ENCODE measurements at places on chromosomes 1 and 21.

GRCh38 chr21:44398499-44398898 is 45.1 kb downstream of the TRPM2 start:
- no peak for DNase-seq

GRCh38 chr1:208233978-208234377 is 10.2 kb downstream of the PLXNA2 start:
- no peak for DNase-seq

DNA sequence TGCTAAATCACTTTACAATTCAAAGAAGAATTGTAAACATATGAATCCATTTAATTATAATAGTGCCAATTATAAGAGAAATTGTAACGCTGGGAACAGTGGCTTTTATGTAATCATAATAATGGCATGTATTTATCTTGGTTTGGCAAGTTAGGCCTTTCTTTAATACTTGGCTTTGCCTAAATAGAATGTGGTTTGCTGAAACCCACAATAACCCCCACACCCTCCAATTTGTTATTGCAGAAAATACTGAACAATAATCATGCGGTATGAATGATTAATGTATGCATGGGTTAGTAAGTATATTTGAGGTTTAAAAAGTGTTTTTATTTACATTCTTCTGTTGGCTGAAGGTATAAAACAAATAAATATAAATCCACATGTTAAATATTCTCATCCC is 138.2 kb downstream of the NFIA start:
- DNase-seq: no peak

DNA sequence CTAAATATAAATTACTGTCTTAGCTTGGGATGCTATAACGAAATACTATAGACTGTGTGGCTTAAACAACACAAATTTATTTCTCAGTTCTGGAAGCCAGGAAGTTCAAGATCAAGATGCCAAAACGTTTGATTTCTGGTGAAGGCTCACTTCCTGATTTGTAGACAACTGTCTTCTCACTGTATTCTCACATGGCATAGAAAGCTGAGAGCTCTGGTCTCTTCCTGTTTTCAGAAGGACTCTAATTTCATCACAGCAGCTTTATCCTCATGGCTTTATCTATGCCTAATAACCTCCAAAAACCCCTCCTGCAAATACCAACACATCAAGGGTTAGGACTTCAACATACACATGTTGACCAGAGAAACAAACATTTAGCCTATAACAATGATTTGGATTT is 1795.5 kb downstream of the MRPL39 start:
- no peak for DNase-seq

DNA sequence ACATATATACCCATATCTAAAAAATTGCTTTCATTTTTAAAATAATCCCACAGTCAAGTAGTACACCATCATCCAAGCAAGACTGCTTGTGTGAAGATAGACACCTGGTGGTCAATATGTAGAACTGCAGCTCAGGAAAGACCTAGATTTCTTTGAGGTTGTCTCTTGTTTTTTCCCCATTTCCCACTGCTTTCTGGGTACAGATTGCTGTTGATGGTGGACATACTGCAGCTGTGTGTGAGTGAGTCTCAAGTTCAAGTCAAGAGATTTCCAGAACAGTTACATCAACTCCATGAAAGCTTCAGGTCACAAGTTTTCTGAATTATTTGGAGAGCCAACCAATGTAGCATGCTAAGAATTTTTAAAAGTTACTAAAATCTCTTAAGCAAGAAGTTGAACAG is 306.4 kb downstream of the DUSP10 start:
- DNase-seq: peak; percentile 15

DNA sequence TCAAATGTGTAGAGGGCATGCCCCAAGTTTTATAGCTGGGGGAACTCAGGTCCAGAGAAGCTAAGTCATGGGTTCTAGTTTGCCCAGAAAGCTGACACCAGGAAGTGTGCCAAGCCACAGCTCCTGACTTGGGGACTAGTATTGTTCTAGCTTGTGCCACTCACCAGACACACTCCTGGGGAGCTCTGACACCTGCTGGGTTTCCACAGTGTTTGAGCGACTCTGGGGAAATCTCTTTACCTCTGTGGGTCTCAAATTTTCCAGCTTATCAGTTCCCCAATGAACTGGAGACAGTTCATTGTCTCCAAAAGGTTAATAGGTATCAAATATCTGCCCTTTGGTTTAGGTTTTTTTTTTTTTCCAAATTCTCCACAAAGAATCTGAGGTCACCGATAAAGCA is 4.2 kb downstream of the KISS1 start:
- DNase-seq: no peak

DNA sequence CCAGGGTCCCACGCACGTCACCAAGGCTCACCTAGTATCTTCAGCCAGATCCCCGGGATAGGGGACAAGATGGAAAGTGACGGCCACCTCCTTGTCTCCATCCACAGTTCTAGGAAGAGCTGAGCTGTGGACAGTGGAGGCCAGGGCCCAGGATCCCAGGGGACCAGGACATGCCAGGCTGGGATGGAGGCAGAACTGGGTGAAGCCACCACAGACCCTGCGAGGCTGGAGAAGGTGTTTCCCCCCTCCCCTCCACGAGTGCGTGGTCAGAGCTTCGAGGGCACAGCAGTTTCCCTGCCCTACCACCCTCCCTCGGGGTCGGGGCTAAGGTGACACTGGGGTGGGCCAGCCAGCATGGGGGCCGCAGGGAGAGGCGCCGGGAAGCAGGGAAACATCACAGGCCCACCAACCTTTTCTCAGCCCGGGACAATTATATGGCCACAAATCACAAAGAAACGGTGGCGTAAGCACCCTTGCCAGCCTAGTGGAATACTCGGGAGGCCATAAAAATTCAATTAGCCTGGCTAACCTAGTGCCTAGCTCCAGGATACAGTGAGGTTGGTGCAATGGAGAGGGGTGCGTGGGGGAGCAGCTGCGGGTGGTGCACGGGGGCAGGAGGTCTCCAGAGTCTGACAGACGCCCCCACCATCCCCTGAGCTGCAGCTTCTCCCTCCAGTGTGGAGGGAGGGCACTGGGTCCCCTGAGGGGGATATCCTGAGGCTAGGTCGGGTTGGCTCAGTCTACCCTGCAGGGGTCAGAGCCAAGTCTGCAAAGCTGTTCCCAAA is 13.4 kb downstream of the DRAXIN start:
- no peak for DNase-seq

- DNase-seq: no peak
Observed at GRCh38 chr1:37647281-37647680, 12.6 kb upstream of the RSPO1 start.

GRCh38 chr1:173779936-173780335 is 44.5 kb upstream of the DARS2 start:
- DNase-seq: no peak

- no peak for DNase-seq
Observed at GRCh38 chr1:233328142-233328921, 808 bp downstream of the MAP3K21 start.

GRCh38 chr21:28482657-28483056 is 510.0 kb downstream of the LTN1 start:
- no peak for DNase-seq

DNA sequence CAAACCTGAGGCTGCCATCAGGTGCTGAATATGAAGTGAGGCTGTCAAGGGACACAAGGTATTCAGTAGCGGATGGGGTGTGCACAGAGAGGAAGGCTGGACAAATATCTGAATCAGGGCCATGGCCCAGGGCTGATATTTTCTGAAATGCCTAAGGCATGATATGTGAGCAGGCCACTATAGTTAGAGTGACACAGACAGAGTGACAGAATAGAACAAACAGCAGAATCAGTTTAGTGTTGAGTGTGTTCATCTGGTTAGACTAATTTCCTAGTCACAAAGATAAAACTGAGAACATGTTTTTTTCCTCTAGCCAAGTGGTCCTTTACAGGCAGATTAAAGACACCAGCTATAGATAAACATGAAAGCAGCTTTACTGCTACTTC is 3.9 kb downstream of the OVAAL start:
- DNase-seq: no peak

DNA sequence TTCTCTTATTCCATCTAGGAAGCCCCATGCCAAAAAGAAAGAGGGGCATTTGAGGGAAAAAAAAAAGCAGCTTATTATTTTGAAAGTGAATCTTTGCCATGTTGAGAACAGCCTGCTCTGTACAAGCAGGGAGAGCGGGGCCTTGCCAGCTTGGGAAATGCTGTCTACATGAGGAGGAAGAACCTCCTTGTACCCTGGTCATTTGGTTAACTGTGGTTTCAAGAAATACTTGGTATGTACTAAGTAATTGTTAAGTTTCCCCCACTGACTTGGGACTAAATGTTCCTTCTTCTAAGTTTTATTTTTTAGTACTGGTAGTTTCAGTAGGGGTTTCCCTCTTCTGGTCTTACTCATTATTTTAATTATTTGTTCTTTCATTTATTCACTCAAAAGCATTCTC is 144.1 kb upstream of the HOOK1 start:
- DNase-seq: no peak

GRCh38 chr1:46062651-46063319 is 69.6 kb downstream of the PIK3R3 start:
- no peak for DNase-seq

GRCh38 chr21:36603221-36603620 is 95.7 kb upstream of the SIM2 start:
- DNase-seq: no peak

DNA sequence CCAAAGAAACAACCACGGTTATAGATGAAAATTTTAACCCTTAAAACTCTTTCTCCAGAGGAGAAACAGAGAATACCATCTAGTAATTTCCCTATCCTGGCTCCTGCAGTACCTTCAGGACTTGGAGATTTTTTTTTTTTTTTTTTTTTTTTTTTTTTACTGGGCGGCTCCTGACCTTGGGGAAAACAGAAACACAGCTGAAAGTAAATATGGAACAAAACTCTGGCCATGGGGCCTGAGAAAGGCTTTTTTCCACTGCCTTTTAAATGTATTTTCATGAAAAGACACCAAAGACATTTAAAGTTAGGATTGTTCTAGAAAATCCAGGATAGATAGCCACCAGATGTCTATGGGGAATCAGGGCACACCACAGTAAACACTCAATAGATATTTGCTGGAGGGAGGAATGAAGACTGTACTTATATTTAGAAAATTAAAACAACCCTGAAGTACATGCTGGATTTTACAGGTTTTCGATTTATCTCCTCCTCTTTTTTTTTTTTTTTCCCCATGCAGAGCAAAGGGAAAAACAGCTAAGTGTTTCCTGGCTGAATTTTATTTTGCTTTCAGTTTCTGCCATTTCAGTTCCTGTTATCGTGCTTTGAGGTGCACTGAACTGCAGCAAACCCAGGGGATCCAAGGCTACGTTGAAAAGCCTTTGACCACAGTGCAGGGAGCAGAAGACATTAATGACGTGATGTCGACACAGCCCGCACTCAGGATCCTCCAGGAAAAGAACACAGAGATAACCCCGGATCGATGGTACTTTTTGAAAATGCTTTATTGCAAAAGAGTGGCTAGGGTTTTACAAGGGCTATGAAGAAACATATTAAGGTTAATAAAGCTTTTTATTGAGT is 35.7 kb upstream of the CNN3 start:
- no peak for DNase-seq

GRCh38 chr1:54884768-54885167 is 2.2 kb downstream of the DHCR24 start:
- no peak for DNase-seq

DNA sequence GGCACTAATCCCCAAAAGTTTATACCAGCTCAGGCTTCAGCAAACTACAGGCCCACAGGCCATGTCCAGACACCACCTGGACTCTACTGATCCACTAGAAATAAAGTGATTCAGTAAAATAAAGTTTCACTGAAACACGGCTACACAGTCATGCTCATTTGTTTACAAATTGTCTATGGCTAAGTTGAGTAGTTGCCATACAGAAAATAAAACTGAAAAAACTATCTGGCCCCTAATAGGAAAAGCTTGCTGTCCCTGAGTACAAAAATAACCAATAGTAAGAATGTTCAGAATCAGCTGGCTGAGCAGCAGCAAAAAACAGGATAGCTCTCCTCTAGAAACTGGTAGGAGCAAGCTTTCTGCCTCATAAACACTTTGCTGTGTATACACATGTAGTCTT is 221.5 kb downstream of the RERE start:
- DNase-seq: no peak

DNA sequence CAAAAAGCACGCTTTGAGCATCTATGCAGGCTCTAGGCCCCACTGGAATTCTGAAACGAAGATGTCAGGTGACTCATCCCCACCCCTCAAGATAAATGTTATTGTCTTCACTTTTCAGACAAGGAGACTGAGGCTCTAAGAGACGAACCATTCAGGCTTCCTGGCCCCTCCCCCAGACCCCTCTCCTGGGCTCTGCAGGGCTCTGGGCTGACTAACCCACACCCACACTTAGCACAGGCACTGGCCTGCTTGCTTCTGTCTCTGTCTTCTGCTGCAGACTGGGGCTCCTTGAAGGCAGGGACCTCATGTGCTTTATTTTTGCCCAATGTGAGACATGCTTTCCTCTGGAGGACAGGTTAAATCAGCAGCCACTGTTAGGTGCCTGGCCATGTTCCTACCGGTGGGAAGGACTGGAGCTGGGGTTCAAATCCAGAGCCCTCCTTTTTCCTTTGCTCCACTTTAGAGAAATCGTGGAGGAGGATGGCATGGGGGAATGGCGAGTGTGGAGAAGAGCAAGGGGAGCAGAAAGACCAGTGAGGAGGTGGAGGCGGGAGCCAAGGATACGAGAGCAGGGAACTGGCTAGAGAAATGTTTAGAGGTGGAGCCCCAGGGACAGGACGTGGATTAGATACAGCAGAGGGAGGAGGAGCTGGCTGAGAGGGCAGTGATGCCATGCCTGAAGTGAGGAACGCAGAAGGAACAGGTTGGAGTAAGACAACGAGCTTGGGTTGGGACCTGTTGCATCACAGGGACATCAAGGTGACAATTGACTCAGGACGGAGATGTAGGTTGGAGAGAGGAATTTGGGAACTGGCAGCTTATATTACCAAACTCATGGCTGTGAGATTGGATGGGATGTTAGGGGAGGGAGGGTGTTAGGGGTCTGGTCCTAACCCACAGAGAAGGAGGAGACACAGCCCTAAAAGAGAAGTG is 1.7 kb downstream of the TMEM125 start:
- no peak for DNase-seq

- DNase-seq: peak; percentile 84
Observed at GRCh38 chr1:81670286-81670685, 130.4 kb upstream of the ADGRL2 start.

- no peak for DNase-seq
Observed at GRCh38 chr1:197441999-197442414, 174.0 kb downstream of the CRB1 start.

DNA sequence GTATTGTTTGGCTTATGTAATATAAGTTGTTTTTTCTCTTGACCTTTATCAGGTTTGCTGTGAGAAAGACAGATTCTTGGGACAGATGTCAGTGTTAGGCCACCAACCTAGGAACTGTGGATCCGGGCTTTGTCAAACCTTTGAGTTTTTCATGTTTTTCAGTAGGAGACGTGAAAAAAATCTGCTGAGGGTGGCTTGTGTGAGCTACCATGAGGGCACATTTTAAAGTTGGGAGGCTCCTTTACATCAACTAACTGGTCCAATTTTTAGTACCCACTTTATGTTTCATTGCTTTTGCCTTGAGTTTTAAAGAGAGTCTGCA is 801 bp downstream of the RPS6KC1 start:
- no peak for DNase-seq

All from brain pericyte (primary cell).